Inflammatory macrophage treated with lipopolysaccharide for 4 hours (primary cell): ENCODE measurements at places on chromosomes 6 and 20.

GRCh38 chr6:46395530-46395929 is 95.7 kb downstream of the RCAN2 start:
- DNase-seq = no peak

- DNase-seq = peak; percentile 50
These were observed at the start of gene RAB44 for GRCh38 chr6:36697481-36697903. Gene RAB44, plus strand, starts transcription at chr6:36697826. Its CDS starts 6,410 bp downstream, at chr6:36704236.

GRCh38 chr6:99789767-99790166 is 183.1 kb downstream of the PRDM13 start:
- no peak for DNase-seq

GRCh38 chr6:44606976-44607375 is 219.5 kb downstream of the CDC5L start:
- DNase-seq = no peak

GRCh38 chr6:12270551-12271230 is 19.5 kb upstream of the EDN1 start:
- DNase-seq = peak; percentile 88

DNA sequence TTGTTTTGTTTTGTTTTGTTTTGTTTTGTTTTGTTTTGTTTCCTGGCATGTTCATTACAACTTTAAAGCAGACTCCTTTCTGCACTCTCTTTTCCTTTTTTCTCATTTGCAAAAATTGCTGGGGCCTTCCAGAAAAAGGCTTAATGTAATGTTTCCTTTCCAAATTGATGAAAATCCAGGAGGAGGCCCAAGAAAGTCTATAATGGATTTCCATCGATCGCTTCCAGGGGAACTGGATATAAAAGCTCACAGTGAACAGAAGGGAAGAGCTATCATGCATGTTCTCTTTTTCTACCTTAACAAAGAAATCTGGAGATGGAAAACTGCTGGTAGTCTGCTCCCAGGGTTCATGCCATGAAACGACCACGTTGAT is 28.7 kb downstream of the ISM1 start:
- no peak for DNase-seq

GRCh38 chr6:20370801-20371200 is 30.9 kb upstream of the E2F3 start:
- no peak for DNase-seq

- peak; percentile 55 for DNase-seq
These were observed 2.7 kb downstream of the MYB start for GRCh38 chr6:135183532-135184440.

- DNase-seq = no peak
These were observed 143.4 kb downstream of the PXDC1 start for GRCh38 chr6:3608159-3608558.

GRCh38 chr6:155219858-155220301 is 43.9 kb upstream of the CLDN20 start:
- DNase-seq = no peak

GRCh38 chr20:14093652-14094051 is 98.3 kb downstream of the MACROD2 start:
- DNase-seq = no peak

DNA sequence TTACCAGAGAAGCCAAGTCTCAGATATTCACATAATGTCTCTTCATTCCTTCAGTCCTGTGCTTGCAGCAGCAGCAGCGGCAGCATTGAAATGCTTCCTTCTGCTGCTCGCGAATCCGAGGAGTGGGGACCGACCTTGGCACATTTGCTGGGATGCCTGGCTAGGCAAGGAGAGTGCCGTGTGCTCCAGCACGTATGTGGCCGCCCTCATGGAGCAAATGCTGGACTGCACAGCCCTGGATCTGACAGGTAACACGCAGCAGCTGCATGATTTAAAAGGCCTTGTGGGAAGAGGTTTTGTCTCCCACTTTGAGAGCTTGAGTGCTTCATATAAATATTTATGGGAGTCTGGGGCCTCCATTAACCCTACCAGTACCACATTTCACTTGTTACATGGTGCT is 9.9 kb downstream of the MAFB start:
- DNase-seq = no peak

DNA sequence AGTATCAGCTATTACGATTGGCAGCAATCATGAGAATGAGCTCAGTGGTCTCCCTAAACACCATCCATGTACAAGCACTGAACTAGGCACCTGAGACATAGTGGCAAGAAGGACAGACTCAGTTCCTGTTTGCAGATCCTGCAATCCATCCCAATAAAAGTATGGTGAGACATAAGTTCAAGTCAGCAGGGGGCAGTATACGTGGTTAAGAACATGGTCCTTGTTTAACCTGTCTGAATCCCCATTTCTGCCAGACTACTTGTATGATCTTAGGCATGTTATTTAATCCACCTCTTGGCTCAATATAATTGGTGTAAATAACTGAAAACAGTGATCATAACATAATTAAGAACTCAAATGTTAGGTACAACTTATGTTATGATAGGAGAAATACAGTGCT is 33.2 kb upstream of the PNISR start:
- peak; percentile 11 for DNase-seq

GRCh38 chr6:252775-253535 is 39.3 kb upstream of the DUSP22 start:
- DNase-seq = peak; percentile 79

DNA sequence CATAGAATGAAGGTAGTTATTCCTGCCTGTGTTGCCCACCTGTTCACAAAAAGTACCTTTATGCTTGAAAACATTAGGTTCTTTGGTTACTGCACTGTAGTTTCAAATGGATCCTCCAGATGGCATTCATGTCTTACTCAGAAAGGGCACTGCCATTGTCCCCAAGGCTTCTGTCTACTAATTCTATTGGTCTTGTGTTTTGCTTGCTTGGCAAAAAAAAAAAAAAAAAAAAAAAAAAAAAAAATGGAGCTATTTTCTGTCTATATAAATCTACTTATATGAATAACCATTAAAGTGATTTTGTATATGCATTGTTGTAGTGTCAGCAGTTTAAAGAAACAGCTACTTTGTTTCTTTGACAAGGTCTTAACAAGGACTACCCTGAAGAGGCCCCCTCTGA is 12.7 kb upstream of the EFHC1 start:
- DNase-seq = peak; percentile 50

GRCh38 chr20:1050440-1050839 is 48.3 kb upstream of the RSPO4 start:
- no peak for DNase-seq

DNA sequence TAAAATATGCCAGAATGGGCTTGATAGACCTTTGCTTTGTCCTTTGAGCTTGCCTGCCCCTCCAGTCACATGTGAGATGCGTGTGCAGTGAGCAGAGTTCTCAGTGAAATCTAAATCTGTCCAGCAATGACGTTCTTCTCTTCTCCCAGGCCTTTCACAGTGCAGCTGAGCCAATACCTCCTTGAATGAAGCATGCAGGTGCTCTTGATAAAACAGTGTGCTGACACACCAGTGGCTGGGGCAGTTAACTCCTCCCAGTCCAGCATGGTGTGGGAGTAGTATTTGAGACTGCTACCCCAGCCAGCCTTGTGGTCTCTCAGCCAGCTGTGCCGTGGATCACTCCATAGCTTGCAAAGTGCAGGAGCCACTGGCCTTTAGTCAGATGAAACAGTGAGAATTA is 240.5 kb downstream of the FARS2 start:
- DNase-seq = no peak

DNA sequence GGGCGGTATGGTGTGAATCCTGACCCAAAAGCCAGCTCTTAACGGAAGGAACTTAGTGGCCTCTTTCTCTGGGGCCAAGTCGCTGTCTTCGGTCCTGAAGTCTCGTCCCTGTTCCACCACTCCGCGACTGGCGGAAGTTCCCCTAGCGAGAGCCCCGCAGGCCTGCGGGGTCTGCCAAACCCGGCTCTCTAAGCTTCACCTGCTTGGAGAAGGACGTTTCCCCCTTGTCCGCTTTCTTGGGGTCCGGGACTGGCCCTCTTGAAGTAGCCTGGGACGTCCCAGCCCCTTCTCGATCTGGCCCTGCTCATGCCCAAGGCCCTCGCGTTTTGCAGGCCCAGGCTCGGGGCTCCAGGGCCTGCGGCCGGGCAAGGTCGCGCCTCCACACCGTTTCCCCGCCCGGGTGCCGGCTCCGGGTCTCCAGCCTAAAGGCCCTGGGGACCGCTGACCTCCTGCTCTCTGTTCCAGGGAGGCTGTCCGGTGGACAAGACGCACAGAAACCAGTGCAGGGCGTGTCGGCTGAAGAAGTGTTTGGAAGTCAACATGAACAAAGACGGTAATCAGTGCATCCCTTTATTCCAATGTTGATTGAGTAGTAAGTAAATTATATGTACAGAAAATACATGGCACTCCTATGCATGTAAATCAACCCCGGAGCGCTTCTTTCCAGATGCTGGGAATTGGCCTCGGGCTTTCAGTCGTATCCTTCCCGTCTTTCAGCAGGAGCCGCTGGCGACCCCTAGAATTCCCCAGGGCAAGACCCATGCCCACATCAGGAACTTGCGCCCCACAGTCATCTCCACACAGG is 8.8 kb downstream of the NR2E1 start:
- peak; percentile 44 for DNase-seq

- DNase-seq = no peak
These were observed 342.8 kb downstream of the PTPRT start for GRCh38 chr20:42846784-42847490.

DNA sequence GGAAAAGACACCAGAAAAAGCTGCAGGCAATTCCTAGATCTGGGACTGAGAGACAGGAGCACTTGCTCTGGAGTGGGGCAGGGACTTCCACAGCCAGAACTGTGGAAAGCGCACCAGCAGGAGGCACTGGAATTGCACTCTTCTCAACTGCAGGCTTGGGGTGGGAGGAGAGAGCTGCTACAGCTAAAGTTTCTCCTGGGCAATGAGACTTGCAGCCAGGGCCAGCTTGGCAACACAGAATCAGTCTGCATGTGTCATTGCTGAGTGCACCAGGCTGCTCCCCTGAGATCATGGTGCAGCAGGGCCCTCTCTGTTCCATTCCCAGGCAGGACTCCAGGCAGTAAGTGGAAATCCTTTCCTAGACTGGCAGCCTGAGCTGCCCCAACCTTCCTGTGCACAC is 145.8 kb downstream of the INSM1 start:
- no peak for DNase-seq

DNA sequence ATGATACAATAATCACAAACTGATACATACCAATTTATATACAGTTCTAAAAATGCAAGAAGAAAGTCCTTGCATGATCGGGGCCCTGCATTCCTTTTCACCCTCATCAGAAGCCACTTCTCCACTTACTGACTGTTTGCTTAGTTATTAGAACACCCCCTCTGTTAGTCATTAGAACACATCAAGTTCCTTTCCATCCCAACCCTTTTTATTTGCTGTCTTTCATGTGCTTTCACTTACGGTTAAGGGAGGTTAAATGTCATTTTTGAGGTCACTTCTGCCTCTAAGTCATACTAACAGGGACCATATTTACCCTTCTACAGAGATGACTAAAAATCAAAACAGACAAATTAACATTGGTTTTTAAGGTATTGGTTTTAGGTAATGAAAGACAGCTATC is 149.1 kb downstream of the LMBRD1 start:
- DNase-seq = no peak

- peak; percentile 11 for DNase-seq
These were observed 51.9 kb downstream of the RNF217 start for GRCh38 chr6:125013938-125014660.

- peak; percentile 89 for DNase-seq
These were observed 9.0 kb upstream of the CCN6 start for GRCh38 chr6:112044856-112045255.

GRCh38 chr6:152463164-152463563 is 174.0 kb downstream of the SYNE1 start:
- no peak for DNase-seq

DNA sequence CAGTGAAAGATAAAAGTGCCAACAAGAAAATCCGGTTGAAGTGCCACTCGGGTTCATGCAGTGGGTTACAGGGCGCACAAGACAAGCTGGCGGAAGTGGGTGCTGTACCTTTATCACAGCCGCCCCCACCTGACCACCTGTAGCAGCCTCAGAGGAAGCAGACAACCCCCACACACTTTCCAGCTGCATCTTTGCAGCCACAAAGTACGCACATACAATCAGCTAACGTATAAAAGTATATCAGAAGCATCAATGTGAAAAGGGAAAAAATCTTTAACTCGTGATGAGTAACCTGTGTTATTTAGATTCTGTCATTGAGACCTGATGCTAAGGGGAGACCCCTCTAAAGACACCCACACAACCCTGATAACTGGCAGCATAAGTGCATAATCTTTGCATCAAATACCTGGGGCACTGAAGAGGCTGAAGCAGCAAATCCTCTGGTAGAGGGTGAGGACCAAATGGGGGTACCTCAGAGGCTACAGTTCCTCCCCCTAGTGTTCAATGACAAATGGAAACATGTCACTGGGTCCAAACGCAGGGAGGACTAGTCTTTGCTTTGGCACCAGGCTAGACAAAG is 22.1 kb downstream of the BACH2 start:
- no peak for DNase-seq

- no peak for DNase-seq
These were observed 48.8 kb upstream of the CDH22 start for GRCh38 chr20:46357030-46357514.
